Stimulated activated CD8-positive, alpha-beta memory T cell treated with anti-CD3 and anti-CD28 coated beads, Interleukin-7, amount 100 ng/mL, for 1 hour (primary cell): ENCODE measurements at places on chromosomes 5 and 9.

- DNase-seq, result no peak
These were observed 34.0 kb upstream of the PPP1R2B start for GRCh38 chr5:156815988-156816599.

- no peak for DNase-seq
These were observed 14.9 kb downstream of the DNLZ start for GRCh38 chr9:136348691-136349090.

GRCh38 chr9:104572612-104573011 is 3.6 kb downstream of the OR13C8 start:
- DNase-seq, result no peak

- no peak for DNase-seq
These were observed 3.7 kb upstream of the RNF44 start for GRCh38 chr5:176540956-176541337.

DNA sequence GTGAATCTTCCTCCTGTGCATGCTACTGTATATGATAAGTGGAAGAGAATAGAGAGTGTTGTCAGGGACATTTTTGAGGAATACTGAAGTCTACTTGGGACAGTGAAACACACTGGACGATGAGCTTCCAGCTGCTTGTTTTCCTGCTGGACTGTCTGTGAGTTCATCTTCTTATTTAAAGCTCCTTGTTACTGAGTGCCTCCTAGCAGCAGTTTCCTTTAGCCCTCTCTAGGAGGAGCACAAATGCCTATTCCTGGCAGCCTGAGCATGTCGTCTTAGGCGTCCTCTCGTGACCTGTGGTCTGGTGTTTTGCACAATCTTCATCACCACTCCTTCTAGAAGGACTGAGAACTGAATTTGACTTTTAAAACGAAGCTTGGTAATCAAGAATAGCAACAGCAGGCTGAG is 43.8 kb downstream of the ANKRD33B start:
- DNase-seq, result no peak

GRCh38 chr5:56340196-56340980 is 107.3 kb upstream of the ANKRD55 start:
- DNase-seq, result no peak

DNA sequence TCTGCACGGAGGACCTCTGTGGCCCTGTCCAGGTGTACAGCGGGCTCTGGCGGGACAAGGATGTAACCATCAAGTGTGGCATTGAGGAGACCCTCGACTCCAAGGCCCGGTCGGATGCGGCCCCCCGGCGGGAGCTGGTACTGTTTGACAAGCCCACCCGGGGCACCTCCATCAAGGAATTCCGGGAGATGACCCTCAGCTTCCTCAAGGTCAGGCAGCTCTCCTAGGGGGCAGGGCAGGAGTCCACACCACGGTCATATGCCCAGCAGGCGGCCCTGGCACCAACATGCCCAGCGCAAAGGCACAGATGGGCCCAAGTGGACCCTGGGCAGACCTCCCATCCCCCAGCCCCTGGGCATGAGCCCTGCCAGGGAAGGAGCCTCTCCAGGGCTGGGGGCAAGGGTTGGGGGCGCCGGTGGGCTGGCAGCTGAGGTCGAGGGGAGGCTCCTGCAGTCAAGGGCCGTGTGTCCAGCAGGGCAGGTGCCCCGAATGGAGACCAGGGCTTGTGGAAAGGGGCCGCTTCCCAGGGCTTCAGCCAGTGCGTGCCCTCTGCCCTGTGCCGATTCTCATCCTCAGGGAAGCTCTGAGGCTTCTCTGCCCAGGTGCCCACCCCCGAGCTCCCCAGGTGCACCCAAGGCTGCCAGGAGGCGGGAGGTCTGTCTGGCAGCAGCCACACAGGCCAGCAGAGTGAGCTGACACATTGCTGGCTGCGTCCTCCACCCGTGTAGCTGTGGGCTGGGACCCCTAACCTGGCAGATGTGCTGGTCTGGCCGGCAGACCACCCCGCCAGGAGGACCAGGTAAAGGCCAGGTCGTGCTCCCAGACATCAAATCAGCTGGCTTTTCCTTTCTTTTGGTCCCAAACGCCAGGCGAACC is 10.0 kb downstream of the DIPK1B start:
- no peak for DNase-seq

- DNase-seq, result no peak
These were observed 114.9 kb downstream of the MLLT3 start for GRCh38 chr9:20507431-20507830.

GRCh38 chr9:15433661-15434060 is 11.0 kb downstream of the SNAPC3 start:
- no peak for DNase-seq

GRCh38 chr9:129806061-129806460 is 3.1 kb downstream of the TOR1B start:
- no peak for DNase-seq

DNA sequence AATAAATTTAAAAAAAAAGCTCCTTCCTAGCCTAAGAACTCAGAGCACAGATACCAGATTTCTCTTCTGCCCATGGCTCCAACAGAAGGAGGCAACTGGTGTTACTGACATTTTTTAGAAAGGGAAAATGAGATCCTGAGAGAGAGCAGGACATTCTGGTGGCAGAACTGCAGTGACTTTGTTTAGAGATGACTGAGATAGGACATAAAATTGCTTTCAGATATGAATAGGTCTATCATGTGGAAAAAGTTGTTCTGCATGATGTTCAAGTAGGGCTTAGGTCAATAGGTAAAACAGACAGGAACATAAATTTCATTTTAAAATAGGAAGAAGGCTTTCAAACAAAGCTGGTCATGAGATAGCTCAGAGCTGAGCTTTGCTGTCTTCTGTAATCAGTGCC is 49.6 kb downstream of the NIPAL4 start:
- DNase-seq, result no peak

- peak; percentile 71 for DNase-seq
These were observed at the start of gene DCAF12 for GRCh38 chr9:34126207-34127034. Gene DCAF12 (minus strand): TSS chr9:34126698. CDS start chr9:34126431, 267 bp downstream.

DNA sequence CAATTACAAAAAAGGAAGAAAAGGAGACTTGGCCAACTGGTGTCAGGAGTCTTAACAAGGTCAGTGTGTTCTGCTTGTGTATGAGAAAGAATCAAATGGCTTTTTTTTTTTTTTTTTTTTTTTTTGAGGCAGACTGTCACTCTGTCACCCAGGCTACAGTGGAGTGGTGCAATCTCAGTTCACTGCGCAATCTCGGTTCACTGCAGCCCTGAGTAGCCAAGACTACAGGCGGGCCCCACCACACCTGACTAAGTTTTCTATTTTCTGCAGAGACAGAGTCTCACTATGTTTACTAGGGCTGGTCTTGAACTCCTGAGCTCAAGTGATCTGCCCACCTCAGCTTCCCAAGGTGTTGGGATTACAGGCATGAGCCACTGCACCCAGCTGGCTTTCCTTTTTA is 3.1 kb upstream of the IL7R start:
- peak; percentile 48 for DNase-seq

- DNase-seq, result no peak
These were observed 149.8 kb upstream of the ZNF462 start for GRCh38 chr9:106713206-106713605.

GRCh38 chr9:31700252-31701045 is 684.0 kb upstream of the ACO1 start:
- DNase-seq, result no peak

DNA sequence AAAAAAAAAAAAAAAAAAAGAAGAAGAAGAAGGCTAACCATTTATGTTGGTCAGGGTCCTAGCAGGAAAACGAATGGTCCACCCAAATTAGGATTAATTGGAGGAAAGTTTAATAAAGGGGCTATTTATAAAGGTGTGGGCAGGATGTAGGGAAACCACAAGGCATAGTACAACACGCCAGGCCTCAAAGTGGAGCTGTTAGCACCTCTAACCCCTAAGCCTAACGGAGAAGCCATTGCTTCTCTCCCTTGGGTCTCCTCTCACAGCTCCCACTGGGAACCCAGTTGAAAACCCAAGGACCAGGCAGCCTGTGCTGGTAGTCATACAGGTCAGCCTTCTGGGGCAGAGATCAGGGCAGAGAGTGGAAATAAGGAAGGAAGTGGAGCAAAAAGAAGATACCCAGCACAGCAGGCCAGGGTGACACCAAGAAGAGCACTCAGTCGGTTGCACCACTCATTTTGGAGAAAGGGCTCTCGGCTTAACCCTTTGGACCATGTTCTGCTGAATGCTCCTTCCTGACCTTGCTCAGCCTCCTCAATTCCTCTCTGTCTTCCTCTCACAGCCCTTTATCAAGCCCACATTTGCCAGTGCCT is 8.8 kb upstream of the GLIPR2 start:
- no peak for DNase-seq

GRCh38 chr5:118196229-118196628 is 792.1 kb downstream of the DTWD2 start:
- no peak for DNase-seq

DNA sequence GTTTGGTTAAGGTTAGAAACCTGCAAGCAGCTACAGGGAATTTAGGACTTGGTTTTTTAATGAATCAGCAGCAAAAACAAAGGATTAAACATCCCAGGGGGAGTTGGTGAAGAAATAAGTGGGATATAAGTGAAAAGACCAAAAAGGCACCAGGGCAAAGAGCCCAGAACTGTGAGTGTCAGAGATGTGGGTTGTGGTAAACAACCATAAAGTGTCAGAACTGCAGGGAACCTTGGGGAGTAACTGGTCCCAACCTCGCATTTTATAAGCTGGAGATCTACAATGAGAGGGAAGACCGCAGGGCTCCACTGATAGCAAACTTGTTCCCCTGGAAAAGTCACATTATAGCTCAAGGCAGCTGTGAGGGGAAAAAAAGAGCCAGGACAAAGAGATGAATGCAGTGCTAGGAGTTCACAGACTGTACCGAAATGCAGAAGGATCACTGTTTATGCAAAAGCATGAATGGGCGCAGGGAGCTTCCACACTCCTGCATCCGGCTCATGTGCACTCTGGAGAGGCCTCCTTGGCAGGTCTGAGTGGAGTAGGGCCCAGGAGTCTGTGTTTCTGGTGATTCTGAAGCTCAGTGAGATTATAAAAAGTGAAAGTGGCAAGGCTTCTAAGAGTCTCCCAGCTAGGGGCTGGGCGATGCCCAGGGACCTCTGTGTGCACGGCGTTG is 156.3 kb downstream of the GOLPH3 start:
- no peak for DNase-seq

DNA sequence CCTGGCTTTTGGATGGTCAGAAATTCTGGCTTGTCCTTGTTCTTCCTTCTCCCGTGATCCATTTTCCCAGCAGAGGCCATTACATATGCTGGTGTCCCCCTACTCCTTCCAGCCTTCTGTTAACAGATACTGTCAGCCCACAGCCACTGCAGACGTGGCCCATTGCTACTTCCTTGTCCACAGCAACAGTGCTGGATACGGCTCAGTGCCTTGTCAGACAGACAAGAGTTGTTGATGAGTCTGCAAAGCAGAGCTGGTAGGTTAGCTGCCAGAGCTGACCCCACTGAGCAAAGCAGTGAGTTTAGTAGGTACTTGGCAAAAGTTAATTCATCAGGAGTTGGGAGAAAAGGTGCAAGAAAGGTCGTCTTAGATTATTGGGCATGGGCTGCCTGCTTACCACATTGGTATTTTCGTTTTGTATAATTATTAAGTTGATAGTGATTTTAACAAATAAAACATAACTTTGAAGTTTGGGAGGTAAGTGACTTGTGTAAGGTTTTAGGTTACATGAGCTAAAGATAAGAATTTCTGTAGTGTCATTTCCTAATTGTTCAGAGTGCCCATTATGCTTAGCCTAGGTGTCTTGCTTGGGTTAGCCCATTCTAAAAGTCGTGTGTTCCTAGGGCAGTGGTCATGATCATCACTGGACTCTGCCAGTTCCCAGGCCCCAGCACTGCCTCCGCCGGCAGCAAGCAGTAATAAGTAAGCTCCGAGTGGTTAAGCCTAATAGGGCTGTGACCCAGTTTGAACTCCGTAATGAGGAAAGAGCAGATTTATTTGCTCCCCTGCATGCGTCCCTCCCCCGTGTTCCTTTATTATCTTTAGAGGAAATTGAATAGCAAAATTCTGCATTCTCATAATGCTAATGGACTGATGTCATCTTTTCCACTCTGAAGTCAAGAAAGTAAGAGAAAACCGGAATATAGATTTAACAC is 292.0 kb downstream of the FANCC start:
- DNase-seq, result no peak

DNA sequence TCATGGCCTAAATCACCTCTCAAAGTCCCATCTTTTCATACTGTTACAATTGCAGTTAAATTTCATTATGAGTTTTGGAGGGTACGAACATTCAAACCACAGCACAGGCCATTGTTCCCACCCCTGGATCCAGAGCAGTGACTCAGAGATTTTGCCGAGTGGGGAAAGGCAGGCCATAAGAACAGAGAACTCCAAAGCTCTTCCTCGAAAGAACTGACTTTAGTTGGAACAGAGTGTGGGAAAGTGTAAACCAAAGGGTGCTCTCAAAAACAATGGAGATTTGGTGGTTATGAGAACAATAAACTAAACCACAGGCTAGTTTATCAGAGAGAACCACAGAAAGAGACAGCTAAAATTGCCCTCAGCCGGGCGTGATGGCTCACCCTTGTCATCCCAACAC is 19.4 kb upstream of the GRPEL2 start:
- no peak for DNase-seq

- no peak for DNase-seq
These were observed 674.4 kb downstream of the PRR16 start for GRCh38 chr5:121138495-121138907.

DNA sequence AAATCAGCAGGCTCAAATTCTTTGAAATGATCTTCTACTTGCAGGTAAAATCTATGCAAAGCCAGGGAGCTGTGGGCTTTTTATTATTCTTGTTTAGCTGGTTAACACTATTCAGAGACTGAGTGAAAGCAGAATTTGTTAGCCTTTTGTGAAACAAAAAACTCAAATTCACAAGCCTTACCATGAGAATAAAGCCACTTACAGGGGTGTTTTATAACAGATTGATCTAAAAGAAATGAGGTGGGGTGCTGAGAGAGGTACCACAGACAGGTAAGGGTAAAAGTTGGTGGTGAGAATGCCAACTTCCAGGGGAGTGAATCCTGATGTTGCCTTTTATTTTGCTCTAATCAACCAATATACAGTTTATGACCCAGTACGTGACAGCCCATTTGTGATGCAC is 1585.6 kb downstream of the EFNA5 start:
- DNase-seq, result no peak

DNA sequence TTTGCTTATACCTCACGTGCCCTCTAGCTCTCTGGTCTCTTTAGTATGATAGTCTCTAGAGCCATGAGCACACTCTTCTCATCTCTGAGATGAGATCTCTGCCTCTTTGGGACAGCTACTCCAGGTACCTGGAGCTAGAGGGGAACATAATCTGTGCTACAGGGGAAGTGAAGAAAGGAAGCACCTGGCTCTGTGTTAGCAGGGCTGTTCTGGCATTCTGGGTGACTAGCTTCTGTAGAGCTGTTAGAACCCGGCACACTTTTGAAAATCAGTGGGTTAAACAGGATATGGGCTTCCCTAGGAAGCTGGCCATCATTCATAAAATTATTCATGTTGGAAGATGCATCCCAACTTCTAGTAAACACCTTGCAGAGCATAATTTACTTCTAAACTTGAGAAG is 224.8 kb downstream of the MCTP1 start:
- DNase-seq, result no peak

GRCh38 chr5:171264843-171265242 is 44.2 kb upstream of the TLX3 start:
- DNase-seq, result no peak

- no peak for DNase-seq
These were observed 4.5 kb downstream of the ZNF608 start for GRCh38 chr5:124741711-124742496.
